Pancreas (tissue), 10 donors: ENCODE measurements at places on chromosomes 16 and 17.

- H3K27me3 ChIP-seq, result no peaks in the 10 kb centered on the region
- H3K4me3 ChIP-seq, result no peak overlapping the region
- no peaks in the 10 kb centered on the region for H3K36me3 ChIP-seq
Observed at GRCh38 chr17:81432941-81433340, 37.7 kb downstream of the BAHCC1 start.

- H3K27ac ChIP-seq, result no peak overlapping the region
- no peak overlapping the region for H3K4me3 ChIP-seq
- no peaks in the 10 kb centered on the region for H3K36me3 ChIP-seq
- H3K27me3 ChIP-seq, result no peaks in the 10 kb centered on the region
- DNase-seq, result no peak
- no peaks in the 10 kb centered on the region for H3K4me1 ChIP-seq
Observed at GRCh38 chr16:78955206-78955605, 645.3 kb downstream of the MAF start.

- peak overlapping the region; percentile 64 for H3K27ac ChIP-seq
- H3K4me3 ChIP-seq, result peak overlapping the region; percentile 71
- H3K27me3 ChIP-seq, result no peaks in the 10 kb centered on the region
- no peaks in the 10 kb centered on the region for H3K36me3 ChIP-seq
- peak; percentile 61 for DNase-seq
- H3K4me1 ChIP-seq, result no peaks in the 10 kb centered on the region
Observed at GRCh38 chr17:20156196-20157000, 147.2 kb downstream of the SPECC1 start.

DNA sequence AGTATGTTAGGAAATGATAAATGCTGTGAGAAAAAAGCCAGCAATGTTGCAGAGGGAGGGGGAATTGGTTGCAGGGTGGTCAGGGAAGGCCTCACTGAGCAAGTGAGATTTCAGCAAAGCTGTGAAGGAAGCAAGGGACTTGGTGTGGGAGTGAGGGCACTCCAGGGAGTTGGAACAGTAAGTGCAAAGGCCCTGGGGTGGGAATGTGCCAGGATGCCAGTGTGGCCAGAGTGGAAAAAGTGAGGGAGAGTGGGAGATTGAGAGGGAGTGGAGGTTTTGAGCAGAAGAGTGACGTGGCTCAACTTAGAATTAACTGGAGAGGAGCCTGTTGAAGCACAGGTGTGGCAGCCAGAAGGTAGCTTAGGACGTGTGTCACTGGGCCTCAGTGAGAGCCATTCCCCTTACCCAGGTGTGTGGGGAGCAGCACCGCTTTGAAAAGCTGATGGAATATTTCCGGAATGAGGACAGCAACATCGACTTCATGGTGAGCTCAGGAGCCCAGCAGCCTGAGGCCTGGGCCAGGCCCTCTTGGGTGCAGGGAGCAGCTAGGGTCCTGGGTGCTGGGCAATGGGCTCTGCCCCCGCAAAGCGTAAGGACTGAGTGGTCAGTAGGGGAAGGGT, 16.6 kb downstream of the FMNL1 start:
- H3K27ac ChIP-seq, result no peak overlapping the region
- H3K36me3 ChIP-seq, result no peaks in the 10 kb centered on the region
- H3K27me3 ChIP-seq, result no peaks in the 10 kb centered on the region
- peaks cover 6% of the 10 kb centered on the region for H3K4me1 ChIP-seq

DNA sequence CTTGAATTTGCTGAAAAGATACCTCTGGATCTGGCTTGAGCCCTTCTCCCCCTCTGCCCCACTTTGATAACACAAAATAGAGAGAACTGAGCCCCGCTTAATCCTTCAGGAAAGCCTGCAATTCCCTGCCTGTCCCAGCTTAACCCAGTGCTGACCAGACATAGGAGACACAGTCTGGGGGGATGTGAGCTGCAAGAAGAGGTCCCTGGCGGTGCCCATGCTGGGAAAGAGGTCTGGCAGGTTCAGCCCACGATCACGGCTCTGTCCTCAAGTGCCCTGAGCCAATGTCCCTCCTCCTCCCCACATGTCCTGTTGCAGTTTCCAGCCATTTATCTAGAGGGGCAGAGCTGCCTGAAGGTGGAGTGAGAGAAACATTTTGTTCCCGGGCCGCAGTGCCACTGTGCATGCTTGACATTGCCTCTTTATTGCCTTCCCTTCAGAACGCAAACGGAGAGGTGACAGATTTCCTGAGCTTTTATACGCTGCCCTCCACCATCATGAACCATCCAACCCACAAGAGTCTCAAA, 29.0 kb downstream of the PLCD3 start:
- no peak overlapping the region for H3K27ac ChIP-seq
- no peak for DNase-seq
- H3K4me1 ChIP-seq, result no peaks in the 10 kb centered on the region
